ENCODE measurements at places on chromosomes 1 and 21.
A peak's percentile ranks its signal among the peaks of the same experiment; 100 is the strongest.

GRCh38 chr1:188065917-188066316 lies 1237.2 kb downstream of the PLA2G4A start:
- no peak for DNase-seq

GRCh38 chr1:54987919-54988705 lies 7.7 kb downstream of the TMEM61 start:
- DNase-seq = peak; percentile 43

DNA sequence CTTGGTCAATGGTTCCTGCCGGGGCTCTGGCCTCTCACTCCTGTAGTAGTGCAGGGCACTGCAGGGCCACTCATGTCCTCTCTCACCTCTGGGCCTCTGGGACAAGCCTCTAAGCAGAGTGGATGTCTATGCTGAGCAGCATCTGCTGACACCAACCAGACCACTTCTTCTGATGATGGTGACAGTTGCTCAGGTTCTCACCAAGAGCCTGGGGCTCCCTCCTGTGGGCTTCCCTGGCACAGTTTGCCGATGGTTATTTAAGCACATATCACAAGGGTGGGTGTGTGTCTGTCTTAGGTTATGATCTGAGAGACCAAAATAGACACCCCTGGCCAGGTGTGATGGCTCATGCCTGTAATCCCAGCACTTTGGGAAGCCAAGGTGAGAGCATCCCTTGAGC lies 17.4 kb upstream of the GPR137B start:
- no peak for DNase-seq

- peak; percentile 69 for DNase-seq
These were observed 22.9 kb upstream of the DISC1 start for GRCh38 chr1:231603598-231604275.

DNA sequence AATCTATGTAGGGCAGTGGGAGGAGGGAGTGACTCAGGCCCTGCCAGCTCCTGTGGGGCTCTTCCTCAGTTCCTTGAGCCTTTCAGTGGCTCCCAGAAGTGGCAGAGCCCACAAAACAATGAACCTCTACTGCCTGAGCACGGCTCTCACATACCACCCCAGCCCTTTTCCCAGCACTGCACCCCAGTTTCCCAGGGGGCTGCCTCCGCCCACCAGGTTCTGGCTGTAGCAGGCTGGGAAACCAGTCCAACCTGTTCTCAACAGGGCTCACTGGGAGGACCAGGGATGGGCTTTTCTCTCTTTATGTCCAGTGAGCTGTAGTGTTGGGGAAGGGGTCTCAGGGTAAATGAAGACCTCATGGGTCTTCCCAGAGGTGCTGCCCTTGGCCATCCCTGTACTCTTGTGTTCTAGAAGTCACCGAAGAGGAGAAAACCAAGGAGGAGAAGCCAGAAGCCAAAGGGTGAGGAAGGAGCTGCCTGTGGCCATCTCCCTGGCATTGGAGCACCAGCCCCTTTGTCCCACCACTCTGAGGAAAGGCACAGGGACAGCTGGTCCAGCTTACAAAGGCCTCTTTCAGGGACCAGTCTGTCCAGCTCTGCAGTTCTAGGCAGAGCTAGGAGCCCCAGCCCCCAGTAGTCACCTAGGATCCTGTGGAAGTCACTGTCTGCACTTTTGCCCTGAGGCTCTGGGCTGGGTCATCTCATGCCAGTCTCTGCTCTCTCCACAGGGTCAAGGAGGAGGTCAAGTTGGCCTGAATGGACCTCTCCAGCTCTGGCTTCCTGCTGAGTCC lies 3.5 kb downstream of the MARCKSL1 start:
- no peak for DNase-seq

DNA sequence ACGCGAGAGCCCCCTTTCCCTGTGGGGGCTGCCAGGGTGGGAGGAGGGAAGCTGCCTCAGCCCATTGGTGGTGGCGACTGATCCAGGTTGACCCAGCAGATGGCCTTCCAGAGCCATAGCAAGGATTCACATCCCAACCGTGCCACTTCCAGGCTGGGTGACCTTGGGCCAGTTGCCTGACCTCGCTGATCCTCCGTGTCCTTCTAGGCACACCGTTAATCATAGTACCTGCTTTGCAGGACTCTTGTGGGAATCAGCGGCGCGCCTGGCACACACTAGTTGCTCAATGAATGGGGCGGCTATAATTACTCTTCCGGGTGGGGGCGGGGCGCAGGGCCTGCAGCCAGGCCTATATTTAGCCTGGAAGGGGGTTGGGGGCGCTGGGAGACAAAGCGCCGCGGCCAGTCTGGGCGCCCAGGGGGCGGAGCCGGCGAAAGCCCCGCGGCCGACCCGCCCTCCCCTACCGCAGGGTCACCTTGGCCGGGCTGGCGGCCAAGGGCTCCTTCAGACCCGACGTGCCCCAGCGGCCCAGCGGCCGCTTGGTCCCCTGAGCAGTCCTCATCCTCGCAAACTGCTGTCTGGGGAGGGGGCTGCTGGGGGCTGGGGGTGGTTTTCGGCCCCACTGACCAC lies 5.1 kb downstream of the HSPB7 start:
- peak; percentile 70 for DNase-seq

- no peak for DNase-seq
These were observed 7.1 kb upstream of the PRCC start for GRCh38 chr1:156760092-156760795.

DNA sequence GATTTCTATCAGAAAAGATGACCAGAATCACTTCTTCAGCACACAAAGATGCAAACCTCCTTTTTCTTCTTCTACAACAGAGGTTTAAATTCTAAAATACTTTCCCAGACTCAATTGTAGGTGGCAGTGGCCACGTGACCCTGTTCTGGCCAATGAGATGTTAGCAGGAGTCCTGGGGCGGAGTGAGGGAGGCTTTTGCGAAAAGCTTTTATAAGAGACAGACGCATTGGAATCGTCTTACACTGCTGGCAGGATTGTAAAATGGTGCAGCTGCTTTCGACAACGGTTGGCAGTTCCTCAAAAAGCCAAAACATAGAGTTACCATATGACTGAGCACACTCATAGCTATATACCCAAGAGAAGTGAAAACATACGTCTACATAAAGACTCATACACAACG lies 87.0 kb upstream of the MAGI3 start:
- DNase-seq = no peak

DNA sequence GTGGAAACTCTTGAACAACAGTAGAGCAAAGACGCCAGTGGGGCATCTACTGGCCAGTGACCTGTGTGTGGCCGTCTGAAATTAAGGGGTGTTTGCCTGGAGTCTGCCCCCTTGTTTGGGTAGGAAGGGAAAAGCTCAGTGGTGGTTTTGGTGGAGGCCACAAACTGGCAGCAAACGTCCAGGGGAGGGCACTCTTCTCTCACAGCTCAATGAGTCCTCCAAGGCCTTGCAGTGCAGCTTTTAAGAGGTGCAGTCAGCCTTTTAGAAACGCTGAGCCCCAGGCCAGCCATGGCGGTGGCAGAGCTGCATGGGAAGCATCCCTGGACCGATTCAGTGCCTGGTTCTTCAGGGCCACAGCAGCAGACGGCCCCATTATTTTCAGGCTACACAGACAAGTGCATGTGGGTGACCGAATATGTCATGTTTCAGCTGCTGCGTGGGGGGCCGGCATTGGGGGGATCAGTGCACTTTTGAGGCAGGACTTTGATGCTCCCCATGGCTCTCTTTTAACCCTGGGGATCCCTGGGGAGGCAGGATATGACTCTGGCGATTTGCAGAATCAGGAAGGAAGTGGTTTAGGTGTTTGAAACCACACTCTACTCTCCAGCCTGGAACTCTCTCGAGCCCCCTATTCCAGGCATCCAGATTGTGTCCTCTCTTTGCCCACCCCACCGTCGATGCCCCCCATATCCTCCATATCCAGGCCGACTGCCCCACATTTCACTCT lies 414.0 kb downstream of the PRDM2 start:
- peak; percentile 63 for DNase-seq

DNA sequence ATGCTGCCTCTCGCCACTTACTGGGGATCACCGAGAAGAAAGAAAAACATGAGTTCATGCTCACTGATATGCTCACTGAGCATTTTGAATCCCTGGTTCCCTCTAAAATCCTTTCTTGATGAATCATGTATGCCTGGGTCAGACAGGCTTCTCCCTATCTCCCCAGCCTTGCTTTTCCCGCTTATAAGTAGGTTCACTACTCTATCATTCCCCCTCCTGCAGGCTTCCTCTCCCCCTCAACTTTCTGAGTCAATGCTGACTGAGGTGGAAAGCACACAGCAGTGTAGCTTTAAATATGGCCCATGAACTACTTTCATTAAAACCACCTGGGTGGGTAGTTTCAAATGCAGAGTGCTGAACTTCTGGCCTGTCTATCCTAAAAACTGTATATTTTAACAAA lies 41.7 kb downstream of the FMO4 start:
- peak; percentile 62 for DNase-seq

- peak; percentile 35 for DNase-seq
These were observed 26.4 kb upstream of the CLIC6 start for GRCh38 chr21:34642211-34643075.

DNA sequence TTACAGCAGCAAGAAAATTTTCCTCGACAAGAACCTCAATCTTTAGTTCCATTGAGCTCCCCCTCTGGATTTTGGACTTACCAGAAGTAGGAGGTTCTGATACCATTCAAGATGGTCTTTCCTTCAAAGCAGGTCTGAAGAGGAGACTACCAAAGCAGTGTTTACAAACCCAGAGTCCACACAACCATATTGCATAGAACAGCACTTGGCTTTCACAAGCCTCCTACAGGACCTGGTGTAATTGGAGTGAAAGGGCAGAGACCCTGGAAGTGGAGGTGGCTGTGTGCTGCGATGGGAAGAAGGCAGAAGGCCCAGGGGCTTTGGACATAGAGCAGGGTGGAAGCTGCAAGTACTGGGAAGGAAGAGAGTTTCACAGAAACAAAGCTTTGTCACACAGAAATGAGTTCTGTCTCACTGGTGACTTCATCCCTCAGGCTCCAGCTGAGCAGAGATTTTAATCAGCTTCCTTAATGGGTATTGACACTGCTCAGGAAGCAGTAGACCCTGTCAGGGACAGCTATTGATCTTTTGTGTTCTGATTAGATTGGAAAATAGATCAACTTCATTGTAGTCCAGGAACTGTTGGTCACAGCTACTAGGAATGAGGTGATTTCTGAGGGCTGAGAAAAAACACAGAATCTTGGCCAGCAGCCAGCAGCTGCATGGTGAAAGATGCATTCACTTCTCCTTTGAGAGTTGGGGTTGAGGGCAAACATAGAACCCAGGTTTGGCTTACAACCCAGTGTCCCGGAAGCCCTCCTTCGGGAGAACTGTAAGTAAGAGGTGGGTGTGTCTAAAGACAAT lies 124.0 kb downstream of the SYT2 start:
- DNase-seq = peak; percentile 67

- DNase-seq = no peak
These were observed 71.3 kb downstream of the OBSCN start for GRCh38 chr1:228279011-228279721.

GRCh38 chr1:193070942-193071341 lies 11.5 kb downstream of the RO60 start:
- no peak for DNase-seq

- no peak for DNase-seq
These were observed 9.3 kb upstream of the FAM89A start for GRCh38 chr1:231049121-231049979.

DNA sequence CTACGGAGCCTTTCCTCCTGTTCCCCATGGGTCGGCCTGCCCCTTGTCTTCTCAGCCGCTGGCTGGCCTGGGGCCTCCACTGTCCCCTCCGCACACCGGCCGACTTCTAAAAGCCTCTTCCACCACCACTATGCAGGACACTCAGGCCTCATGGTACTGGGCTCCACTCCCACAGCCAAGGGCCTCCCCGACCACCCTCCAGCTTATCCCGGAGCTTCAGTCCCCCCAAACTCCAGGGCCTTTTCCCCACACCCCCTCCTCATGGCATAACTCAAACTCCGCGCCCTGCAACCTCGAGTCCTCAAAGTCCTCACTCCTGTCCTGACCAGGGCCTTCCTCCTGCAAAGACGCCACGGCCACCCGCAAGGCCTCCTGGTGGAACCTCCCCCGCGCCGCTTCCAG lies 2.0 kb downstream of the LRRC41 start:
- no peak for DNase-seq

DNA sequence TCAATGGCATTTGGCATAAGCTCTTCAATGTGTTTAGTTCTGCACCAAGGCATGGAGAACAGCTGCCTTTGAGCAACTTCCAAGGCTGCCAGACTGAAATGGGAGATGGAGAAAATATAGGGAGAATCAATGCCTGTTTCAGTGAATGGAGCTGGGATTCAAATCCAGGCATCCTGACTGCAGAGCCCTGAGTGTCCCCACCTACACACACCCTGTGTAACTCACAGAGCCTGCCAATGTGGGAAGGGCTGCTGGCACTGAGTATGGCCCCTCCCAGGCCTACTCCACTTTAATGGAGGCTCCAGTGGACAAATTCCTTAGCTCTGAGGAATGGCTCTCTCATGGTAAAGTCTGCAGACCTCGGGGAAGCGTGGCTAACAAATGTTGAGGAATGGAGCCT lies 145.6 kb upstream of the TNR start:
- peak; percentile 7 for DNase-seq

- DNase-seq = no peak
These were observed 276.9 kb downstream of the MATN1 start for GRCh38 chr1:30446508-30446907.

GRCh38 chr1:183191833-183192232 lies 5.8 kb downstream of the LAMC2 start:
- DNase-seq = peak; percentile 70

- DNase-seq = no peak
These were observed 121.3 kb upstream of the C1orf174 start for GRCh38 chr1:4021136-4021973.

DNA sequence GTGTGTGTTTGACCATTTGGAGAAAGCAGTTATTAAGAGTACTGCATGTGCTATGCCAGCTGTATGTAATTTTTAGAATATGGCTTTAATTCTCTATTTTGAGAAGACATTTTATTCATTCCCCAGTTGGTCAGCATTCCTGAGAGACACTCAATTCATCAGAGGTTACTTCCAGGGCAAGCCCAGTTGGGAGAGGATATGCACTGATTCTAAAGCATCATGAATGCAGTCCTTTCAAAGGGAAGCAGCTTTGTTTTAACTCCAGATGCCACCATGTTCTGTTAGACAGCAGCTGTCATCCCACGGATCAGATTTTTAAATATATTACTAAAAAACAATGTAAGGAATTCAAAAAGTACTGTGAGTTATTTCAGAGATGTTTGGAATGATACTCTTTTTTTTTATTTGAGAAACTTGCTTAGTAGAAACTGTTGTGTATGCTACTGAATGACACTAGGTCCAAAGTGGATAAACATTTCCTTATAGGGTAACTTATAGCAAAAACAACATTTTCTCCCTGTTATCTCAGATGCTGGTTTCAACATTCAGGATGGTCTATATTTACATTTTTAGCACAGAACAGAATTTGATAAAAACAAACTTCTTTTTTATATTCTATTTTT lies 149.5 kb upstream of the B3GALT2 start:
- DNase-seq = peak; percentile 78

DNA sequence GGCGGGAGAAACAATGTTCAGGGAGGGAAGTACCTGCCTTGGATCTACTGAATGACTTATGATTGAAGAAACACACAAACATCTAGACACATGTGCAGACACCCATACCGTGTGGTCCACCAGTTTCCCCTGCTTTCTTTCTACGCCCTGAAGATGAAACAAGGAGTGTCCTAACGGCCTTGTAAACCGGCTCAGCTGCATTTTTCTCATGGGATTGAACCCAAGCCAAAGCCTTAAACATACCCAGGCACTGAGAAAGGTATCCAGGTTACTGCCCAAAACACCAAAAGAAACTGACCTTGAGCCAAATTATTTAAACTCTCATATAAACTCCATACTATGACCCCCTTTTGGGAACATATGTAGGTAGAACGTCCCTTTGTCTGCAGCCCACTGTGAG lies 630.0 kb upstream of the RGS18 start:
- DNase-seq = no peak

- peak; percentile 74 for DNase-seq
These were observed 50.0 kb downstream of the MRPL37 start for GRCh38 chr1:54249819-54250435.

Data from fibroblast of the aortic adventitia (primary cell).